DMS53 (cell line): ENCODE measurements at places on chromosomes 2 and 18.

DNA sequence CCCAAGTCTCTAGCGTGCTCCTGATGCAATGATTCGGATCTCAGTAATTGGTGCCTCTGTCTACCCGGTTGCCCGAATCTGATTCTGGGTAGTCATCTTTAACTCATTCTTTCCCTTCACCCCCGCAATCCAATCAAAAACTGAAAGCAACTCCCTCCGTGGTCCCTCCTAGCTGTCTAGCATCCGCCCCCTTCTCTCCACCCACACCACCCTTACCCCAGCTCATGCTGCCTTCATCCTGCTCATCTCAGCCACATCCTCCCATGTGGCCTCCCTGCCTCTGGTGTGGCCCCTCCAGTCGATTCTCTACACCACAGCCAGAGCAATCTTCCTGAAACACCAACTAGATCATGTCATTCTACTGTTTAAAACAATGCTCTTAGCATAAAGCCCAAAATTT is 62.3 kb downstream of the TTC32 start:
- DNase-seq = no peak

DNA sequence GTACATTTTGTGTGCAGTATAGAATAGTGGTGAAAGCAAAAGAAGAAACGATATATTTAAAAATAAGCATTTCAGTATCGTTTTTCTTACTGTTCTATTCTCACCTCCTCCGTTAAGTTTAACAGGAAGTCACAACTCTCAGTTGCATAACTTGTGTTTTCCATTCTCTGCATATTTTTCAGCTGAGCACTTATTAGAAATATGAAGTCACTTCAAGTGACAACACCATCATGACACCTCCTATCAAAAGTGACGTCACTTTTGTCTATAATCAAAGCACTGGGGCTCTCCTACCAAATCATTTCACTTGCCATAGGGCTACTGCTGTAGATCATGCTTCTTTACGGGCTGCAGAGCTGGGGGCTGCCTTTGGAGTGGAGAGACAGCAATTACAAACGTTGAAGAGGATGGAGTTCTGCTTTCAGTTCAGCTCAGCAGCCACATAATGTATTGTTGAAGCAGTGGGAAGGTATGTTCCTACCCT is 36.3 kb downstream of the STAT4 start:
- DNase-seq = no peak

GRCh38 chr2:54139210-54139609 is 23.8 kb downstream of the ACYP2 start:
- no peak for DNase-seq

- no peak for DNase-seq
These were observed 236.1 kb downstream of the FHOD3 start for GRCh38 chr18:36533446-36534153.

- DNase-seq = no peak
These were observed 200.4 kb upstream of the NRP2 start for GRCh38 chr2:205481861-205482260.

DNA sequence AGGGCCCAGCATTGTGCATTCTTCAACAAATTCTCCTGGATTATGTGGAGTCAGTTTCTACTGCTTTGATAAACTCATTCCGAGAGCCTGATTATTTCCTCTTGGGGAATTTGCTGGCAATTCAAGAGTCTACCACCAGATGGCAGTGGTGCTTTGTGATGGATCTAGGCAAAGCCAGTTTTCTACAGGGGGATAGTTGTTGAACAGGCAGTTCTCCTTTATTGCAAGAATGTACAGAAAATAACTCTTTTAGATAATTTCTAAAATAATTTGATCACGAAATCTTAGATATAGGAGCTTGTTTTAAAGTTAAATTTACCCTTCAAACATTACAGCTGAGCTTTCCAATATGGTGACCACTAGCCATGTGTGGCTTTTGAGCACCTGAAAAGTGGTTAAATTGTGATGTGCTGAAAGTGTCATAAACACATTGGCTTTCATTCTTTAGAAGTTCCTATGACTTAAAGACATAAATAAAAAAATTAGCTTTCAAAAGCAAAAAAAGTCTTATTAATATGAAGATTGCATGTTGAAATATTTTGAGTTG is 66.7 kb upstream of the HAAO start:
- peak; percentile 65 for DNase-seq

DNA sequence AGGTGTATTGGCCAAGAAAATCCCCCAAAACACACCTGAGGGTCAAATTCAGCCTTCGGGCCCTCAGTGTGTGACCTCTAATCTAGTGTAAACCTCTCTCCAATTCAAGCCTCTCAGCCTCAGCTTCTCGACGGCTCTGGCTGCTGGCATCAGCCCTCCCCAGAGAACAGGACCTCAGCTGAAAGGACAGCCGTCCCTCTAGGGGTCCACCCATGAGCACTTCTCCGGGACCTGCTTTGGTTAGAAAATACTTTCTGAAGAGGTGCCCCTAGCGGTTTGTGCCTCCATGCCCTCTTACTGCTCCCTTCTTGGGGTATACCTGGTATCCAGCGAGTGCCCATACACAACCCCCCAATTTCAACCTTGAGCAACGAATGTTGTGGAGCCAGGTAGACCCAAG is 48.8 kb downstream of the INHBB start:
- no peak for DNase-seq

DNA sequence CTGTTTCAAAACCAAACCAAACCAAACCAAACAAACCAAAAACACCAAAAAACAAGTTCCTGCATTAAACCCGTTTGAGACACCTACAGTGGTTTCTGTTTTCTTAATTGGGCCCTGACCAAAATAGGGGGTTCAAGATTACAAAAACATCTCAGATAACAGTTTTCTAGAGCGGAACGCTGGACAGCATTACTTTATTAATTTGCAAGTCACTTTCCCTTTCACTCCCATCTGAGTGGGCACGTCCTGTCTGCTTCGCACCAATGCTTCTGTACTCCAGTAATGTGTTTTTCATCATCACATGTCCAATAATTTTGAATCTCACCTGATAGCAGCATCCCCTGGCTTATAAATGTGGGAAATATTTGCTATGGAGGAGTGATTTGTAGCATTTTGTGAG is 11.7 kb upstream of the MYO1B start:
- no peak for DNase-seq

DNA sequence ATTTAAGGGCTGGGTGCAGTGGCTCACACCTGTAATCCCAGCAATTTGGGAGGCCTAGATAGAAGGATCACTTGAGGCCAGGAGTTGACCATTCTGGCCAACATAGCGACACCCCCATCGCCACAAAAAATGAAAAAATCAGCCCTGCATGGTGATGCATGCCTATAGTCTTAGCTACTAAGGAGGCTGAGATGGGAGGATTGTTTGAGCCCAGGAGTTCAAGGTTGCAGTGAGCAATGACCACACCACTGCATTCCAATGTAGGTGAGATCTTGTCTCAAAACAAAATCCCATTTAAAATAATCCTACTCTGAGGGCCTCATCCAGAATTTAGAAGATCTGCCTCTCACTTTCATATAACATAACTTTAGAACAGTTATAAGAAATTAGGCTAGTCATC is 2.7 kb upstream of the SERTAD2 start:
- no peak for DNase-seq

- DNase-seq = peak; percentile 57
These were observed 185.7 kb upstream of the KLHL29 start for GRCh38 chr2:23199115-23199918.

DNA sequence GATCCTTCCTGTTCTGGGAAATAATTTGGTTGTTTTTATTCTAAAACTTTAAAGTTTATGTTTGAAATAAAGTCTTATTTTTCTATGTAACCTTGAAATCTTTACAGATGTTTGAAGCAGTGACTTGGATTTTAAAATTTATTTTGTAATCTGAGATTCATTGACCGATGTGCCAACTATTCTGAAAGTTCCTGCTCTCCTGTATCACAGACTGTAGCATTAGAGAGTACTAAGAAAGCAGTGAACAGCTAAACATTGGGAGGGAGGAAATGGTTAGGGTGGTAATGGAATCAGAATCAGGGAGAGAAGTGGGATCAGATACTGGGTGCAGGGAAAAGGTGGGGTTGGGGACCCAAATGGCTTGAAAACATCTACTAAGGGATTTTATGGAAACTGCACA is 69.9 kb downstream of the CDC42EP3 start:
- no peak for DNase-seq

DNA sequence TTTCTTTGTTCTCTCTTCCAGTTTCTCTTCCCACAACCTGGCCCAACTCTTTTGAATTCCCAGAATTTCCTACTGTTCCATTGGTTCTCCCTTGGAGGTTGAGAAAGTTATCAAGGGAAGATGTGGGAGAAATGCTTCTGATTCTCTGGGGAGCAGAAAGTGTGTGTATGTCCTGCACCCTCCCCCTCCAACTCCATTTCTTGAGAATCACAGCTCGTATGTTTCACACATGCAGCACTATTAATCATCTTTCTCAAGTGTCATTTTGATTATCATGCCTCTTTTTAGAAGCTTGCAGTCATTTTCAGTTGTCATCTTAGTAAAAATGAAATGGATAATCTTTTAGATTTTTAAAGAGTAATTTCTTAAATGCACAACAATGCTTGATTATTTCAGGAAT is 296.8 kb upstream of the SLC39A10 start:
- DNase-seq = no peak

DNA sequence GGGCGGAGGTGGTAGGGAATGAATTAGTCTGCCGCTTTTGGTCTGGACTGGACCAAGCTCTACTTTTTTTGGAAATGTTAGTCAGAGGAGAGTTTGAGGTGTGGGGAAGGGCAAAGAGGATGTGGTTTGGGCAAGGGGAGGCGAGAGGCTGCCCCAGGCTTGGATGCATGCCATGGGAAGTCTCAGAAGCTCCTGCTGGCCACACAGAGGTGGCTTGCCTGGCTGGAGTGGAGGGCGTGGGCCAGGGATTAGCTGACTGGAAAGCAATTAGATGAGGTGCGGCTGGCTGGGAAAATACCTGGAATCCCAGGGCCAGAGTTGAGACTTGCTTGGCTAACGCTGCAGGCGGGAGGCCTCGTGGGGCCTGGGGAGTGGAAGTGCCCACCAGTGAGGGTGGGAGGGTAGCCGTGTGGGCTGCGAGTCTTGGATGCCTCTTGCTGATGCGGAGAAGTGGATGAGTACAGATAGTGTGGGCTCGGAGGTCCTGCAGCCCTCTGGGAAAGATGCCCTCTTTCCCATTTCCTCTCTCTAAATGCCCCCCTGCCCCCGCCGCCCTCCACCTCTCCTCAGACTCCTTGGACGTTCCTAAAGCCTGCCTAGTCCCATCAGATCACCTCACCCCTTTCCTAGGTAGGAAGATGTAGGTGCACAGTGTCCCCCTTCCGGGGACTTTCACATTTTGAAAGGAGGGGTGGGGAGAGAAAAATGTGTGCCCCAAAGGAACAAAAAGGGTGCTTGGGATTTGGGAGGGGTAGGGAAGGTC is 117.6 kb downstream of the SMAD7 start:
- DNase-seq = no peak

GRCh38 chr2:200172521-200172920 is 134.0 kb upstream of the SPATS2L start:
- DNase-seq = no peak

GRCh38 chr2:198337368-198337767 is 533.0 kb downstream of the PLCL1 start:
- DNase-seq = no peak

GRCh38 chr2:139067072-139067471 is 286.9 kb upstream of the NXPH2 start:
- no peak for DNase-seq

DNA sequence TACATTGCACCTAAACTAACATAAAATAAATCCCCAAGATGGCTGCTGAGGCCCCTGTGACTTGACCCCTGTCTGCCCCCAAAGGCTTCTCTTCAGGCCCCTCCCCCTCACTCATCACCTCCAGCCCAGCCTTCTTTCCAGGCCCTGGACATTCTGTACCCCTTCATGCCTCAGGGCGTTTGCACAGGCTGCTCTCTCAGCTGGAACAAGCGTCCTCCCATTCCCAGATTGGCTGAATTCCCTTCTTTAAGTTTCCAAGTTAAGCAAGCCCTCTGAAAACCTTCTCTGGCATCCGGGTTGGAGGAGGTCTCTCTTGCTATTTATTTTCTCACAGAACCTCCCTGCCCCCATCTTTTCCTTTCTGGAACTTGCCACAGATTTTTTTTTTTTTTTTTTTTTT is 165.2 kb upstream of the BCL2L11 start:
- DNase-seq = no peak
